NCI-H2227 treated with DMSO at 0.1 percent for 48 hours (cell line): ENCODE measurements at places on chromosomes 7 and 10.

DNA sequence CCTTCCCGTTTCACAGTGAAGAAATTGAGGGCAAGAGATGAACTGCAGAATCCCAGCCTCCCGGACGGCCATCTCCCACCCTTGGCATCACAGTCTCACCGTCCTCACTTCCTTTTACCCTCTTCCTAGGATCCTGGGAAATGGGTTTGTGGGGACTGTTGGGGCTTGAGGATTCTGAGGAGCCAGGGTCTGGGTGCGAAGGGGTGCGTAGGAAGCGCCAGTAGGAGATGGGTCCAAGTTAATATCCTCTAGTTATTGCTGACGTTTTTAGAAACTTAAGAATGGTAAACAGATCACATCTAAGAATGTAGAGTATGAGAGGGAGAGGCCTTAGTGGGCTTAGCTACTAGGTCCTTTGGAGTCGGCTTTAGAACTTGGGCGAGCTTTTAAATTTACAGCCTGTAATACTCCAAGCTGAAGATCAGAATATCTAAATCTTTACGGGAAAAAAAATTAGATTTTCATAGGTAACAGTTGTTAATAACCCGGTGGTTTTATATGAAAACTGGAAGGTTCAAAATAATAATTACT is 696 bp downstream of the MALSU1 start:
- DNase-seq, result no peak

- DNase-seq, result no peak
These were observed 50.3 kb downstream of the LRRC4 start for GRCh38 chr7:127980901-127981300.

- DNase-seq, result no peak
These were observed 4.9 kb downstream of the SRRT start for GRCh38 chr7:100879685-100880261.

- DNase-seq, result no peak
These were observed 134.8 kb upstream of the NAMPT start for GRCh38 chr7:106419455-106420182.

- no peak for DNase-seq
These were observed 16.2 kb upstream of the PAX2 start for GRCh38 chr10:100728928-100729861.

DNA sequence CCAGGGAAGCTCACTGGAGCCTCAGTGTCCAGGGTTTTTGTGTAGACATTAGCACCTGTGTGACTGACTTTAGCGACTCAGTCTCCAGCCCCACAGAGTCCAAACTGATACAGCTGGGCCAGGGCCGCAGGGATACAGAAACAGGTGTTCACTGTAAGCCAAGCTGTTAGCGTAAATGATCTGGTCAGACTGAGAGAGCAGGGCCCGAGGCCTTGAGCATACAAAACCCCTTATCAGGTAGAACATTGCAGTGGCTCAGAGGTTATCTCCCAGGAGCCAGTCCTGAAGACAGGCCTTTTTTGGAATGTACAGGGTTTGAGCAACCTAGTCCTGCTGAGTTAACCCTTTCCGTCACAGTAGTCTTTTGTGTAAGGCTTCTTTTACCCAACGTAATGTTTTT is 25.0 kb downstream of the LHPP start:
- no peak for DNase-seq

DNA sequence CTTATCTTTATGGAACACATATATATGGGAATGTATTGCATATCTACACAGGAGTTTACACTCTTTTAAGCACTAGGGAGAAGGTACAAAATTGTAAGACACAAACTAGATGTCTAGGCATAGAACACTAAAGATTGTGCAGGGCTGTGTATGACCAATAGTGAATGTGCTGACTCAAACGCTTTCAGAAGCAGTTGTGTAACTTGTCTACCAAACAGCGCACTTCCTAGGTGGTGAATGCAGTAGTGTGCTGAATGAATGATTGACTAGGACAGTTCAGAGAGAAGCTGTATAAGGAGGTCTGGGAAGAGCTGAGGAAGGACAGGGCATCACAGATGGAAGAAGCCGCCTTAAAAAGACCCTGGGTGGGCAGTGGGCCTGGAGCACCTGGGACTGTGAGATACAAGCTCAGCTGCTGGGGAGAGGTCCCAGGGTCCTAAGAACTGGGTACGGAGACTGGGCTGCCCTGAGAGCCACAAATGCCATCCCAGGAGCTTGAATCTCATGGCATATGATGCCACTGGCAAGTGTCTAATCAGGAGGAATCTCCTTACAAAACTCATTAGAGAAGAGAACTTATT is 14.2 kb downstream of the CLRN3 start:
- no peak for DNase-seq

DNA sequence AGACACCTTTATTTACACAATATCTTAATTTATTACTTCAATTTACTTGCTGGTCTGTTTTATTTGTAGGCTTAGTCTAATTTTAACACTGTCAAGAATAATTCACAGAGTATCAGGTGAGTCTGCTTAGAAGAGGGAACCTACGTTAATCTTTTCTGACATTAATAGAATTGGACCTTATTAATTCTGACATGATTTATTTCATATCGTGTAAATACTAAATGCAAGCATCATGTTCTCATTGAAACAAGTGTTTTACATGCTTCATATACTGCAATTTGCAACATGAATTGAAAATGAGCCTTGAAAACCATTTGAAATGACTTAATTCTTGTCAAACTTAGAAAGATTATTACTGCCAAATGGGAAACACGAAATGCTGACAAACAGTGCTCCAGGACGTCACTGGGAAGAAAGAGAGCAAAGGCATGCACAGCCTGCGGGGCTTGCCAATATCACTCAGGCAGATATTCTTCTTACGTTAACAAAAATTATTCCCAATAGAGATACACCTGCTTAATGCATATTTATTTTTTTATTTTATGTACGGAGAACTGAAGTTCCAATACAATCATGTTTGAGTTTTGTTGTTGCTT is 282.0 kb upstream of the AKR1E2 start:
- DNase-seq, result no peak

DNA sequence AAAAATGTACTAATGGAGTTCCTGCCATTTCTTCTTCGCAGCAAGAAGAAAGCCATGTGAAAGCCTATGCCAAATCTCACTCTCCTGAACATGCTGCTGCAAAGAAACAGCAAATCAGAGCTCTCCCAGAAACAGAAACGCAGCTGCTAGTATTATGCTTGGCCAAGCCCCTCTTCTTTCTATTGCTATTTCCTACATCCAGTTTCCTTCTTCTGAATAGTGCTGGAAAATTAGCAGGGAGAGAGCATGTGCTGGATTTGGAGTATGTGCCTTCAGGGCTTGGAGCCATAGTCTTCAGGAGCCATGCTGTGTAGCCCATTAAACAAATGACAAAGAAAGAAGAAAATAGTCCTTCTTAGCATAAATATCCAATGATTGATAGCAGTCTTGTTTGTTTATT is 852.0 kb upstream of the PHF14 start:
- peak; percentile 58 for DNase-seq

DNA sequence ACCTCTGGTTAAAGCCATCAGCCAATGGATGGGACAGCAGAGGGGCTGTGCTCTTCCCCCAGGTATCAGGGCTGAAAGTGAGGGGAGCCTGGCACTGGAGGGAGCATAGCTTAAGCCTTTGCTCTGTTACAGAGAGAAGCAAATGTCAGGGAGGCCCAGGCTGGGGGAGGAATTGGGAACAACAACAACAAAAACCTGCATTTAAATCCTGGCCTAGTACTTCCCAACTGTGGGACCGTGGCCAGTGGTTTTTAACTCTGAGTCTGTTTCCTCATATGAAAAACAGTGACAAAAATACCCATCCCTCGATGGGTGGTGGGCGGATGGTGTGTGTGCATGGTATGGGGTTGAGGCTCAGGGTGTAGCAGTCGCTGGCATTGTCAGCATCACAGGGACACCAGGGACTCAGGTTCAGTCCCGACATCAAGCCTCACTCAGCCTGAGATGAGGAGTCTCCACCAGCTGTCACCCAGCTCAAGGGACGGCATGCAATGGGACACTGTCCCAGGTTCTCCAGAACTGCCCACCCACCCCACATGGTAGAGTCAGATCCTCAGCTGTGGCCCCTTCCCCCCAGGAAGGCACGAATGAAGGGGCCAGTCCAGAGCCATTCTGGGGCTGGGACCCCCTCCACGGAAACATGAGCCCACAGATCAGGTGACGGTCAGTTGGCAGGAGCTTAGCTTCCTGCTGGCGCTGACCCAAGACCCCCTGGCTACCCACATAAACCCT is 74.5 kb downstream of the AFAP1L2 start:
- DNase-seq, result no peak

- DNase-seq, result no peak
These were observed 8.0 kb downstream of the GET4 start for GRCh38 chr7:884191-885003.

DNA sequence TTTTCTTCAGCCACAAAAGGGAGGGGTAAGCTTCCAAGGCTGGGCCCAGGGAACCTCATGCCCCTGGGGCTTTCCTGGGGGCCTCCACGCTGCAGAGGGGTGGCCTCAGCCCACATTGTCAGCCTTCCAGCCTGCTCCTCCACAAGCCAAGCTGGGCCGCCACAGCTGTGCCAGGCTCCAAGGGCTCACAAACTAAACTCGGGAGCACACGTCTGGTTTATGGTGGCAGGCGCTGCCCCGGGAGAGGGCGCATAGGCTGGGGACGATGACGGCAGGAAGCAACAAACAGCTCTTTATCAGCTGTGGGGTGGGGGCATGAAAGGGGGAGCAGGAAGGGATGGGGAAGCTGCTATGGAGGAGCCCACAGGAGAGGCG is 6.3 kb upstream of the CDH23 start:
- DNase-seq, result no peak

DNA sequence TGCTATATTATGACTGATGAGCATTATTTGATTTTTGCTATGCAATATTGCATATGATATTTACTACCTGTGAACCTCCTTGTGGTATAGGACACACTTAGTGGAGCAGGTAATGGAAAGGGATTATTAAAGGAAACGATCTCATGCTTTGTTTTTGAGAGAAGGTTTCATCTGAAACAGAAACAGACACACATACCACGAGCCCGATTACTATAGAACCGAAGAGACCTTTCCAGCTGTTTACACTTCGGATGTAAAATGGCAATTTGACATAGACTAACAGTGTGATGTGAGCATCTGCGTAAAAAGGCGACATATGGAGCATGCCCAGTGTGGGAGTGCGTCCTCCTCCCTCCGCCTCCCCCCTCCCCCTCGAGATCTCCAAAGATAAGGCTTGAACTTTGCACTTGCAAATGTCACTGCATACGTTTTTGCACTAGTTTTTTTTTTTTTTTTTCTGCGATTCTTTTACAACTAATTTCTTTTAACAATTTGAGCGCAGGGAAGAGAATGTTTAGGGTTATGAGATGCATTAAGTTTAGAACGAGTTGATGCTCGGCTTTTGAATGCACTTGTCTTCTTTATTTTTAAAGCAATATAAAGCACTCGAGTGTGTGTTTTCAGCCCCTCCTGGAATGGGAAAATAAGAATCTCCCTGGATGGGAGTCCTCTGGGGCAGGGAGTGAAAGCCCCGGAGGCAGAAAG is 251.0 kb downstream of the NSUN6 start:
- peak; percentile 61 for DNase-seq

DNA sequence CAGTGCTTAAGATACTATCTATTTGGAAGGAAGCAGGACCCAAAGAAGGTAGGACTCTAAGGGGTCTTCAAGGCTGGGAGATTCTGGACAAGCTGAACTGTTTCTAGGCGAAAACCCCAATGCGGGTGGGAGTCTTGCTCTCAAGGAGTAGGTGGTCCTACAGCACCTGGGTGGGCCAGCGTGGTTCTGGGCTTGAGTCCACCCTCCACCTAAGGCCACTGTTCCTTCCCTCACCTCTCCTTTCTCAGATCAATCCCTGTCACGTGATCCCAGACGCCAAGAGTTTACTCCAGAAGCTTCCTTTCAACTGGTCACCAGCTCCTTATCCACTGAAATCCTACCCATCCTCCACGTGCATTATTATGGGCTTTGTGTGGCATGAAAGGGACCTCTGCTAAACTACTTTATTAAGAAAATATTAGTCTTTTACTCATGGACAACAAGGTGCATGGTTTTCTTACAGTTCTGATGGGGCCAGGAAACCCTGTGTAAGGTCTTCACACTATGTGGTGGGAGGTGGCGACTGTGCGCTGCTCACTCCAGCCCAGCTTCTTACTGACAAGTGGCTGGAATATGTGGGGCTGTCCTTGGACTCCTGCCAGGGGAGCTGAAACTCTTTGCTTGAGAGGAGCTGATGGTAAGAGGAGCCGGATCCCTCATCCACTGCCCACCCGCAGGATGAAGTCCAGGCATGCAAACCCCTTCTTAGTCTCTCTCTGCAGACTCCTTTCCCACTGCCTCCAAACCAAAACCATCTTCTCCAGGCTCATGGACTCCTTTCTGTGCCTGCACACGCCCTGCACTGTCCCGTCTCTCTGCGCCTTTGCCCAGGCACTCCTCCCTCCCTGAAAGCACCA is 1.6 kb downstream of the ZNF746 start:
- DNase-seq, result peak; percentile 46

DNA sequence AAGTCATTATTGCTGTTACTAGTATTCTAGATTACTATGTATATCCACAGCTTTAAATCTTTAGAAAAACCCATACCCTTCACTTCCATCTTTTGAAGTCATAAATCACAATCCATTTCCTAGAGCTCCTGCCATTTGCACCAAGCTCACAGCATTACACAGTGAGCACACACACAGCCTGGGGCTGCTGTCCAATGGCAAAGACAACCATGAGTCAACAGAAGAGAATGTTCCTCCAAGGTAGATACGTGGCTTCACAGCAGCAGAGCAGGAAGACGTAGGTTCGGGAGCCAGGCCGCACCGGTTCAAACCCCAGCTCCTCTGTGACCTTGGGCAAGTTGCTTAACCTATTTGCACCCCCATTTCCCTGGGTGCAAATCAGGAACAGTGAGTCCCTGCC is 234.6 kb downstream of the DIP2C start:
- DNase-seq, result no peak

GRCh38 chr10:101938305-101939007 is 94.9 kb upstream of the KCNIP2 start:
- DNase-seq, result no peak

- DNase-seq, result no peak
These were observed 80.6 kb downstream of the DGKB start for GRCh38 chr7:14821757-14822480.

DNA sequence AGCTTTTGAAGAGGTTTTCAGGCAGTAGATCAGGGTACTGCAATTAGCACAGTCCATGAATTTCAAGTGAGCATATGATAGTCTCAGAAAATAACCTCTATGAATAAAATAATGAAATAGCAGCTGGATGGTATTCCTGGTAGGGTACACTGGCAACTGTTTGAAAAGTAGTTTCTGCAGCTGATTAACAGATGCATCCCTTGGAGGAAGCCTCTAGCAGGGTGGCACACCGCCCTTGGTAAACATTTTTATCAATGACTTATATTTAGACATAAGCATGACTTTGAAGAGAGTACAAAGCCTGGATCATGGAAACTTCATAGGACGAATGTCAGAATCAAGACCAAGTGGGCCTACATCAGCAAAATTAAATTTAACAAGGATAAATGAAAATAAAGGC is 26.8 kb downstream of the WNT16 start:
- no peak for DNase-seq

GRCh38 chr10:116866987-116867595 is 17.8 kb downstream of the ENO4 start:
- DNase-seq, result no peak

GRCh38 chr7:54186336-54186735 is 355.8 kb upstream of the VSTM2A start:
- DNase-seq, result no peak

GRCh38 chr10:75352650-75353049 is 48.9 kb downstream of the ZNF503 start:
- DNase-seq, result no peak

- DNase-seq, result no peak
These were observed 182.7 kb upstream of the PRPS1L1 start for GRCh38 chr7:18210377-18210776.

- DNase-seq, result no peak
These were observed 28.4 kb downstream of the BBS9 start for GRCh38 chr7:33157781-33158180.
